ENCODE measurements at places on chromosomes 12 and 14.

- DNase-seq = no peak
Measured at GRCh38 chr12:5577211-5577612, 145.3 kb downstream of the NTF3 start.

DNA sequence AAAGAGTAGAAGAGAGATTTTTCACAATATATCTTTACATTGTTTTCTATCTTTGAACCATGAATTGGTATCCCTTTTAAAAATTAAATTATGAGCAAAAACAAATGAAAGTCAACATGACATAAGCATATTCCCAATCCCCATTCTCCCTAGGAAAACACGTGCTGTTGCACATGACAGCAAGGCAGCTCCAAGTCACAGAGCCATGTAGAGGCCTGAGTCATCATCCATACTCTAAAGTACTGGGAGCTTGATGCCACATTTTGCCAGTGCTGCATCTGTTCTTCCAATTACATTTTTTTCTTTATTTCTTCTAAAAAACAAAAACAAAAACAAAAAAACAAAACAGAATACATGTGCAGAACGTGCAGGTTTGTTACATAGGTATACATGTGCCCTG is 115.2 kb downstream of the ITPR2 start:
- no peak for DNase-seq

DNA sequence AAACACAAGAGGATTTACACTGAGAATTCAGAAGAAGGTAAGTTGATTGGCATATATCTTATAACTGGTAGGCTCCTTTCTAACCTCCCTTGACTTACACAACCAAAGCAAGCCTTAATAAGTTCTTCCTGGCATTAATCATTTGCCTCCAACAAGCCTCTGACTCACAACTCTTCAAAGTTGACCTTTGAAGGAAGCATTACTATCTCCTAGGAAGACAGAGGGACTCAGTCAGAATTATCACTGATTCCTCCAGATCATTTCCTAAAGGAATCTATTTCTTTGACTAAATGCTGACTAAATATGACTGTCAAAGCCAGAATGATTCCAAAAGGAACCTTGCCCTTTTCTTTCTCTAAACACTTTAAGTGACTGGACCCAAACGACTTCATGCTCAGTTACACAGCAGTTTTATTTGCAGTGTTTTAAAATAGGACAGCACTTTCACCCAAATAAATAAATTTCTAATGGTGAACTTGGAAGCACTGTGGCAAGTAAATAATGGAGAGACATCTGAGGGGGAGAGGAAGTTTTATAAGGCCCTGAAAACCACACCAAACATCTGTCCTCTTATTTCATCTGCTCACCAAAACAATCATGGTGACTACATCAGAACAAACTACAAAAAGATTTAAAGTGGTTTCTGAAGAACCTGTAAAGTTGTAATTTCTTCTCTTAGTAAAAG is 128.2 kb downstream of the KLHL28 start:
- DNase-seq = no peak

DNA sequence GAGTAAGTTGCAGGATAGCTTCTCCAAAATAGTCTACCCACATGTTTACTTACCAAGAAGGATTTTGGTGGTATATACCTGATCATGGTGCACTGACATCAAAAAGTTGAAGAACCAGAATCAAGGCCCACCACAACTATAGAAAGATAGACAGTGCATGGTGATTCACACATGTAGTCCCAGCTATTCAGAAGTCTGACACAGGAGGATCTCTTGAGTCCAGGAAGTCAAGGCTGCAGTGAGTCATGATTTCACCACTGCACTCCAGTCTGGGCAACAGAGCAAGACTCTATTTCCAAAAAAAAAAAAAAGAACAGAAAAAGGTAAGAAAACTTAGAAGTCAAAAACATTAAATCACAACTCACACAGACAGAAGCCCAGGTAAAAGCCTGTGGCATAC is 422.2 kb upstream of the FOXG1 start:
- DNase-seq = no peak

DNA sequence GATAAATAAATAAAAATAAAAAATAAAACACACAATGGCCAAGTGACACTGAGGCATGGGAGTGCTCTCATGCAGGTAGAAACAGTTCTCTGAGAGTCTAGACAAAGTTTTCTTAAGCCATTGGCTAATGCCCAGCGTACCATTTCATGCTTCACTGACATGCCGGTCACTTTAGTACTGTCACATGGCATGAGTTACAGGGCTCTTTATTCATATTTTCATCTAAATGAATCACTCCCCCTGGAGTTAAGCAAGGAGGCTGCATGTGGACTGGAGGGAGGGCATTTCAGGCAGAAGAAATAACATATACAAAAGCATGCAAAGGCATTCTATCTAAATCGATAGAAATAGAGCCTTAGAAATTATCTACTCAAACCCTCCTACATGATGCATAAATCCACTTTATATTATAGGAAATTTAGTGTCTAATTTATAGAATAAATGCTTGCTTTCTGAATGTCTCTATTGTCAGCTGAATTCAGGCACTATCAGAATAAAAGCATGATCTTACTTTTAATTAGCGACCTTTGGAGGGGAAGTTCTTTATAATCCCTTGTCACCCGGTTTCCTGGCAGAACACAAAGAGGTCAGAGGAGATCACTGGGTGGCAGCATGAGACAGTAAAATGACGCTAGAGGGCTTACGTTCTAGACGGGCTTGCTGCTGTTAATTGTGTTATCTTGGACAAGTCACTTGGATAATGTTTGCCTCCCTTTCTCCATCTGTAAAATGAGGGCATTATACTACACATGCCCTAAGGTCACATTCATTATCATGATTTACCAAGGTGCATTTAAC is 17.5 kb downstream of the DYRK4 start:
- DNase-seq = peak; percentile 17

DNA sequence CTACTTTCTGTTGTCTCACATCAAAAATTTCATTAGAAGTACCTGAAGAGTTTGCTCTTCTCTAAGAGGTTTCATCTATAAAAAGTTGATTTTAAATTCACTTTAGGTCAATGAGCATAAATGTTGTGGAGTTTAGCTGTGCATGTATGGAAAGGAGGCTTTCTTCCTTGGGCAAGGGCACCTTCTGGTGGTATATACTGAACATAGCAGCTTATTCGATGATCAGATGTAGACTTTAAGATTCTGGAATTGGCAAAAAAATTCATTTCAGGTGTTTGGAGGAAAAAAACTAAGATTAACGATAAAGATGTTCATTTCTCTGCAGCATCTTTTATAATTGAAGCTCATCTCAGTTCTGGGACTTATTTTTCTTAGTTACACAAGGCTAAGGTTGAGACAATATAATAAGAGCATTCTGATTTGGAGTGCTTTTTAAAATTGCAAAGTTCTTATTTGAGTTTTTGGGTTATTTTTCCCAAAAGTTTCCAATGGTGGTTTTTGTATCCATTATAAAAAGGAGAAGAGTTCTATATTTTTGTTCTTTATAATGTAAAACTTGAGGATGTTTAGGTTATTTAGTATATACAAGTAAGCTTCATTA is 46.8 kb downstream of the TMEM117 start:
- peak; percentile 58 for DNase-seq

DNA sequence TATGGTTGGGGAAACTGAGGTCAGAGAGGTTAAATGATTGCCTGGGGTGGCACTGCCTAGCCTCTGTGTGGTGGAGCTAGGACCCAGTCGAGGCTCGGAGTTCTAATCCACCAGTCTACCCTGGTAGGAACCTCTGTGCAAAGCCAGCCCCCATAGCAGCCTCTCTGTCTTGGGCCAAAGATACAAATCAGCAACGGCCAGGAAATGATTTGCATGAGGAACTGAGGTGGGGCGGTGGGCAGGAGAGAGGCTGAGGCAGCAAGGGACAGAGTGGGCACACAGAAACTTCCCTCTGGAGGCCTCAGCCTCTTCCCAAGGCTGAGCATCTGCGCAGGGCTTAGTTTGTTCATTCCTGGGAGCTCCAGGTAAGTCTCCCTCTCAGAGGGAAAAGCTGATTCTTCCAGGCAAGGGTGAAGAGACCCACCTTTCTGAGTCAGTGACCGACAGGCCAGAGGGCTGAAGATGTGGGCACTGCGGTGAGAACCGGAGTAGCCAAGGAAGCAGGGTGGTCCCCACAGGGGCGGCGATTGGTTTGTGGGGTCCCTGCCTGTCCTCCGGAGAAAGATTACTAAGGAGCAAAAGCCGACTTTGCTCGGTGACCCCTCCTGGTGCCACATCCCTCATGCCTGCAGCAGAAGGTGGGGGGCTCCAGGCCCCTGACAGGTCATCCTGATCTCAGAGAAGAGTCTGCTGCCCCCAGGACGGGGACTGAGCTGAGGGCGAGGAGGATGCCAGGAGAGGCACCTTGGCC is 134.6 kb downstream of the CACNA1C start:
- DNase-seq = no peak
